ENCODE measurements at places on chromosomes 2 and 18.
A peak's percentile ranks its signal among the peaks of the same experiment; 100 is the strongest.

- no peak for DNase-seq
- no peaks in the 10 kb centered on the region for H3K27me3 ChIP-seq
- H3K27ac ChIP-seq: no peak overlapping the region
- no peak overlapping the region for H3K4me3 ChIP-seq
Observed at GRCh38 chr2:120548627-120549608, 186.8 kb upstream of the GLI2 start.

GRCh38 chr2:224062481-224063297 is 23.6 kb upstream of the SERPINE2 start:
- H3K4me3 ChIP-seq: no peak overlapping the region
- no peaks in the 10 kb centered on the region for H3K27me3 ChIP-seq
- H3K27ac ChIP-seq: no peak overlapping the region
- no peaks in the 10 kb centered on the region for H3K36me3 ChIP-seq
- no peaks in the 10 kb centered on the region for H3K4me1 ChIP-seq

- no peak for DNase-seq
- peaks cover 11% of the 10 kb centered on the region for H3K4me1 ChIP-seq
- no peaks in the 10 kb centered on the region for H3K27me3 ChIP-seq
- H3K27ac ChIP-seq: peak overlapping the region; percentile 59
- no peaks in the 10 kb centered on the region for H3K36me3 ChIP-seq
Observed at GRCh38 chr18:12086677-12087470, 6.8 kb upstream of the ANKRD62 start.

- no peaks in the 10 kb centered on the region for H3K27me3 ChIP-seq
- H3K4me1 ChIP-seq: no peaks in the 10 kb centered on the region
- no peak overlapping the region for H3K27ac ChIP-seq
- H3K36me3 ChIP-seq: no peaks in the 10 kb centered on the region
- DNase-seq: peak; percentile 40
Observed at GRCh38 chr2:20291106-20291564, 59.5 kb downstream of the PUM2 start.

DNA sequence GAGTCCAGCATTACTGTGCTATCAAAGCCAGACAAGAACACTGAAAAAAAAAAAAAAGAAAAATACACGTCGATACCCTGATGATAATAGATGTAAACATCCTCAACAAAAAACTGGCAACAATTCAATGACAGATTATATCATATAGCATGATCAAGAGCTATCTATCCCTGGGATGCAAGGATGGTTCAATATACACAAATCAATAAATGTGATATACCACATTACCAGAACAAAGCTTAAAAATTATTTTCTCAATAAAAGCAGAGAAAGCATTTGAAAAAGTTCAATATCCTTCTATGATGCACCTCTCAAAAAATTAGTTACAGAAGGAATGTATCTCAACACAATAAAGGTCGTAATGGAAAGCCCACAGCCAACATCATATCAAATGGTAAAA is 332.8 kb upstream of the MMADHC start:
- no peak overlapping the region for H3K27ac ChIP-seq
- H3K4me3 ChIP-seq: no peak overlapping the region
- no peaks in the 10 kb centered on the region for H3K4me1 ChIP-seq
- no peaks in the 10 kb centered on the region for H3K36me3 ChIP-seq
- DNase-seq: no peak
- H3K27me3 ChIP-seq: no peaks in the 10 kb centered on the region

- no peaks in the 10 kb centered on the region for H3K4me1 ChIP-seq
- H3K36me3 ChIP-seq: no peaks in the 10 kb centered on the region
- H3K27me3 ChIP-seq: no peaks in the 10 kb centered on the region
- DNase-seq: no peak
- no peak overlapping the region for H3K4me3 ChIP-seq
- H3K27ac ChIP-seq: no peak overlapping the region
Observed at GRCh38 chr18:60894254-60894945, 438.8 kb upstream of the CDH20 start.

GRCh38 chr2:23618794-23619530 is 234.0 kb downstream of the KLHL29 start:
- H3K27me3 ChIP-seq: no peaks in the 10 kb centered on the region
- H3K4me3 ChIP-seq: no peak overlapping the region
- no peaks in the 10 kb centered on the region for H3K36me3 ChIP-seq
- peaks cover 26% of the 10 kb centered on the region for H3K4me1 ChIP-seq

GRCh38 chr2:73823416-73823815 is 5.3 kb upstream of the STAMBP start:
- H3K27ac ChIP-seq: no peak overlapping the region
- peaks cover 3% of the 10 kb centered on the region for H3K27me3 ChIP-seq
- peaks cover 13% of the 10 kb centered on the region for H3K4me1 ChIP-seq
- no peaks in the 10 kb centered on the region for H3K36me3 ChIP-seq
- H3K4me3 ChIP-seq: no peak overlapping the region
- no peak for DNase-seq
